Stimulated activated naive CD8-positive, alpha-beta T cell treated with anti-CD3 and anti-CD28 coated beads, Interleukin-15, Interleukin-2, amounts not matched to agents 100 U/mL and 50 U/mL, for 24 hours (primary cell): ENCODE measurements at places on chromosomes 6 and 20.
A peak's percentile ranks its signal among the peaks of the same experiment; 100 is the strongest.

GRCh38 chr6:137903933-137904821 is 37.1 kb downstream of the TNFAIP3 start:
- DNase-seq, result peak; percentile 62

- no peak for DNase-seq
These were observed 37.4 kb downstream of the PLAGL1 start for GRCh38 chr6:143970456-143971218.

GRCh38 chr6:152301021-152301764 is 336.0 kb downstream of the SYNE1 start:
- no peak for DNase-seq

GRCh38 chr6:2719093-2719455 is 31.6 kb downstream of the MYLK4 start:
- no peak for DNase-seq

DNA sequence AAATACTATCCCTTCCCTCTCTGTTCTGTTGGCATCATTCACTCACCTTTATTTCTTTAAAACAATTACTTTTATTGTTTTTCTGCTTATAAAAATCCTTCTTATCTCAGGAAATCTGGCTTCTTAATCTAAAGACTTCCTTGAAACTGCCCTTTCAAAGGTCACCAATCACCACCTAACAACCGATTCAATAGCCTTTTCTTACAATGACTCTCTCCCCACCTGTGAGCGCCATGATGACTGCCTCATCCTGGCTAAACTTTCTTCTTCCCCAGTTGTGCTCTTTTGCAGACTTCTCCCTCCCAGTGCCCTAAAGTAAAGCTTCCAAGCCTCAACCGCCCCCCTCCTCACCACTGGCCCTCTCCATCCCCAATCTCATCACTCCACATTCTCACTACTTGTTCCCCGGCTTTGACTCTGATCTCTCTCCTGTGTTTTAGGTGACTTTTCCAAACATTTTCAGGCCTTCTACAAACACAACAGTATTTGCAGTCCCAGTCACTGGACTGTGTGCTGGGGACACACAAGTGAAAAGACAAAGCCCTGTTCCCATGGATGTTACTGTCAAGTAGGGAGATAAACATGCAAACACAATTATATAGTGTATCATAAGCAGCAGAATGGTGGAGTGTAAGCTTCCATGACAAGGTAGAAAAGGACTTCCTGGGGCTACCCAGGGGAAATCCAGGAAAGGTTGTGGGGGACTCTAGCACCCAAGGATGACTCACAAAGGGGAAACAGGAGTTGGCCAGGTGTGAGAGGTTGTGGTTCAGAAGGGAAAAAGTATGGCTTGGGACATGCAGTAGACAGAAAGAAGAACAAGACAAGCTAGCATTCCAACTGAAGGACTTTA is 12.8 kb downstream of the NHSL1 start:
- DNase-seq, result no peak
